ENCODE measurements at places on chromosomes 7 and 10.

- no peaks in the 10 kb centered on the region for H3K27me3 ChIP-seq
- no peak overlapping the region for H3K4me3 ChIP-seq
- H3K36me3 ChIP-seq, result no peaks in the 10 kb centered on the region
These were observed 22.3 kb downstream of the ADAMTS14 start for GRCh38 chr10:70694418-70695141.

- peaks cover 42% of the 10 kb centered on the region for H3K4me1 ChIP-seq
- DNase-seq, result no peak
- H3K27ac ChIP-seq, result peak overlapping the region; percentile 93
- no peaks in the 10 kb centered on the region for H3K36me3 ChIP-seq
- H3K27me3 ChIP-seq, result no peaks in the 10 kb centered on the region
These were observed 25.1 kb downstream of the PRKAG2 start for GRCh38 chr7:151851782-151852181.

DNA sequence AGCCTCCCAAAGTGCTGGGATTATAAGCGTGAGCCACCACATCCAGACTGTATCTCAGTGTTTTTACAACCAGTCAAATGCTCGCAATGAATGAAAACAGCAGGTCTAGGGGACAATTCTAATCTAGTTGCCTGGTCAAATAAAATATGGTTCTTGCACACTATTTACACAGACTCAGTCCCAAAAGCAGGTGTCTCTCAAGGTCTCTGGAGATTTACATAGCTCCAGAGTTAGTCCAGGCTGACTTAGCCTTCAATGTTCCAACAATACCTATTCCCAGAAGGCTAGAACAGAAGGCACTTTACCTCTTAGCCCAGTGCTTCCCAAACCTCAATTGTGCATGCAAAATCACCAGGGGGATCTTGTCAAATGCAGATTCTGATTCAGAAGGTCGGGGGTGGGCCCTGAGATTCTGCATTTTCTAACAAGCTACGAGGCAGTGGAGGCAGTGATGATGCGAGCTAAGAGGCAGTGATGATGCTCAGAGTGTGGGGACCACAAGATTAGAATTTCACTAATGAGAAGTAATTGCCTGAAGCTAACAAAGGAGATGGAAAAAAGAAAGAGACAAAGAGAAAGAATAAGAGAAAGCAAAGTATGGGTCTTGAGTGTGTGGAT lies 6.4 kb downstream of the KIAA1549 start:
- H3K4me3 ChIP-seq, result no peak overlapping the region
- no peak overlapping the region for H3K27ac ChIP-seq
- H3K4me1 ChIP-seq, result no peaks in the 10 kb centered on the region
- H3K36me3 ChIP-seq, result no peaks in the 10 kb centered on the region
- DNase-seq, result no peak
- peaks cover 22% of the 10 kb centered on the region for H3K27me3 ChIP-seq

- peaks cover 1% of the 10 kb centered on the region for H3K27me3 ChIP-seq
- peaks cover 6% of the 10 kb centered on the region for H3K4me1 ChIP-seq
- no peaks in the 10 kb centered on the region for H3K36me3 ChIP-seq
- H3K27ac ChIP-seq, result no peak overlapping the region
- no peak overlapping the region for H3K4me3 ChIP-seq
- DNase-seq, result no peak
These were observed 82.6 kb upstream of the ZMIZ1 start for GRCh38 chr10:78985973-78986818.

GRCh38 chr10:114780577-114781184 lies 40.9 kb upstream of the FHIP2A start:
- no peaks in the 10 kb centered on the region for H3K36me3 ChIP-seq
- no peak overlapping the region for H3K4me3 ChIP-seq
- DNase-seq, result no peak
- H3K4me1 ChIP-seq, result no peaks in the 10 kb centered on the region

GRCh38 chr7:108525327-108525984 lies 479 bp downstream of the PNPLA8 start:
- peak overlapping the region; percentile 100 for H3K4me3 ChIP-seq
- H3K36me3 ChIP-seq, result peaks cover 18% of the 10 kb centered on the region
- peak overlapping the region; percentile 98 for H3K27ac ChIP-seq
- DNase-seq, result no peak
- no peaks in the 10 kb centered on the region for H3K27me3 ChIP-seq
- peaks cover 54% of the 10 kb centered on the region for H3K4me1 ChIP-seq

DNA sequence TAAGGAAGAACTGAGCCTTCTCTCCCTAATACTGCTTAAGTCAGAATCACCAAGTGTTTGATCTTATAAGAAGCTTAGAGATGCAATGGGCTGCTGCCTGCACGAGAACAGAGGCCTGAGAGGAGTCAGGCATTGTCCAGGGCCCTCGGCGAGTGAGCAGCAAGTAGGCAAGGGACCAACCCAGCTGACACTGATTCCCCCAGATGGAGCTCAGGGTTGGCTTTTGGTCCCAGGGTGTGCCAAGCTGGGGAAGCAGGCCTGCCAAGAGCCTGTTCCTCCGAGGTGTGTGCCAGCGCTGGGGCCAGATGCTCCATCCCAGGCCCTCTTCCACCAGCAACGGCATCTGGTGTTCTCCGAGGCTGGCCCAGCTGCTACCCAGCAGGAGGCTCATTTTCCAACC lies 222.0 kb upstream of the ZMIZ1 start:
- H3K36me3 ChIP-seq, result peaks cover 1% of the 10 kb centered on the region
- peaks cover 13% of the 10 kb centered on the region for H3K27me3 ChIP-seq
- no peak for DNase-seq
- H3K4me3 ChIP-seq, result no peak overlapping the region
- H3K4me1 ChIP-seq, result no peaks in the 10 kb centered on the region

GRCh38 chr7:50421043-50421442 lies 29.1 kb downstream of the FIGNL1 start:
- H3K27ac ChIP-seq, result no peak overlapping the region
- no peaks in the 10 kb centered on the region for H3K27me3 ChIP-seq
- DNase-seq, result no peak

DNA sequence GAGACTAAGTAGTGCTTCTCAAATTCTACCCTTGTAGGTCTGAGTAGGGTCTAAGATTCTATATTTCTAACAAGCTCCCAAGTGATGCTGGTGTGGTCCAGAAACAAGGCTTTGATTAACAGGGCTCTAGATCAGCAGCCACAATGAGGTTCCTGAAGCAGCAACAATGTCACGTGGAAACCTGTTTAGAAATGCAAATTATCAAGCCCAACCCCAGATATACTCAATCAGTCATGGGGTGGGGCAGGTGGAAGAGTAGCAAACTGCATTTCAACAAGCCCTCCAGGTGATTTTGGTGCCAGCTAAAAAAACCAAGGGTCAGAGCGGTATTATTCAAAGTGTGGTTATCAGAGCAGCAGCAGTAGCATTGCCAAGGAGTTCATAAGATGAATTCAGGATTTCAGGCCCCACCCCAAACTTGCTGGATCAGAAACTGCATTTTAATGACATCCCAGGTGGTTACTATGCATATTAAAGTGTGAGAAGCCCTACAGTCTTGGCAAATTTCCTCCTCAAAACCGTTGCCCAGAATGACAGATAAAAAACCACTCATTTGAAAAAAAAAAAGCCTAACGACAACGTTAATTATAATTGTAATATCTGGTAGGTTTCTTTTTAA lies 199.2 kb downstream of the AHR start:
- no peak for DNase-seq
- H3K27ac ChIP-seq, result no peak overlapping the region
- H3K4me1 ChIP-seq, result no peaks in the 10 kb centered on the region
- H3K4me3 ChIP-seq, result no peak overlapping the region
- no peaks in the 10 kb centered on the region for H3K27me3 ChIP-seq

DNA sequence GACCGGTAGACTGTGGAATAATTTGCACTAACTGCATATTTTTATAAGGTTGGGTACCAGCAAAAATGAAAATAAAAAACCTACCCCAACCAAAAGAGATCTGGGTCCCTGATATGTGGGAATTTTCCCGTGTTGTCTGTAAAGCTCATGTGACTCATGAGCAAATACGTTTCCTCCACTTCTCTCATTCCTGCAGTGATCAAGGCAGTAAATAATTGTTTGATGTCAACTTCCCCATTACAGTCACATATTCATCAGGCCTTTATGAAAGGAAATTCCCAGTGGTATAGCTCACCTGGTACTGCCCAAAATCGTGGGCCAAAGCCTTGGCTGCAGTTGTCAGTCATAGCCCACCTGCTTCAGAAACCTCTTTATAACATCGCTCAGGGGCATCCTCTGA lies 166.0 kb upstream of the ANK3 start:
- no peaks in the 10 kb centered on the region for H3K27me3 ChIP-seq
- no peak overlapping the region for H3K4me3 ChIP-seq
- peaks cover 6% of the 10 kb centered on the region for H3K36me3 ChIP-seq
- no peak overlapping the region for H3K27ac ChIP-seq
- H3K4me1 ChIP-seq, result no peaks in the 10 kb centered on the region

GRCh38 chr10:58115218-58116050 lies 152.3 kb downstream of the IPMK start:
- DNase-seq, result no peak
- peaks cover 7% of the 10 kb centered on the region for H3K27me3 ChIP-seq
- H3K27ac ChIP-seq, result no peak overlapping the region
- H3K36me3 ChIP-seq, result no peaks in the 10 kb centered on the region
- H3K4me3 ChIP-seq, result no peak overlapping the region

GRCh38 chr10:86648704-86649427 lies 5.5 kb upstream of the OPN4 start:
- no peak for DNase-seq
- H3K27ac ChIP-seq, result no peak overlapping the region
- H3K4me3 ChIP-seq, result no peak overlapping the region

DNA sequence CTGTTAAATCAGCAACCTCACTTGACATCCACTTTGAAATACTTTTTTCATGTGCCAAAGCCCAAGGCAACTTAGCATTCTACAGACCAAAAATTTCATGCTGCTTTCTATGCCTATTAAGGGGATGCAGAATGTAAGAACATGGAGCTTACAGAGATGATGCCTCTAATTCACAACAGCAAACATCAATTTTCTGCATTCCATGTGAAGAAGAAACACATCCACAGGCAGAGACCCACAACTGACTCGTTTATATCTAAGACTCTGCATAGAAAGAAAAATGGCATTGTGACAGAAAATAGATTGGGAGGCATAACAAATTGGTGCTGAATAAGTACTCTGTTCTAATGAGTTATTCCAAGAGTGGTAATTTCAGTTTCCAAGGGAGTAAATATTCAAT lies 107.6 kb downstream of the SGMS1 start:
- peaks cover 13% of the 10 kb centered on the region for H3K4me1 ChIP-seq
- peaks cover 12% of the 10 kb centered on the region for H3K36me3 ChIP-seq
- DNase-seq, result no peak

- no peaks in the 10 kb centered on the region for H3K27me3 ChIP-seq
- no peaks in the 10 kb centered on the region for H3K4me1 ChIP-seq
- DNase-seq, result no peak
- H3K27ac ChIP-seq, result no peak overlapping the region
These were observed 159.8 kb upstream of the MTPN start for GRCh38 chr7:136136906-136137454.

DNA sequence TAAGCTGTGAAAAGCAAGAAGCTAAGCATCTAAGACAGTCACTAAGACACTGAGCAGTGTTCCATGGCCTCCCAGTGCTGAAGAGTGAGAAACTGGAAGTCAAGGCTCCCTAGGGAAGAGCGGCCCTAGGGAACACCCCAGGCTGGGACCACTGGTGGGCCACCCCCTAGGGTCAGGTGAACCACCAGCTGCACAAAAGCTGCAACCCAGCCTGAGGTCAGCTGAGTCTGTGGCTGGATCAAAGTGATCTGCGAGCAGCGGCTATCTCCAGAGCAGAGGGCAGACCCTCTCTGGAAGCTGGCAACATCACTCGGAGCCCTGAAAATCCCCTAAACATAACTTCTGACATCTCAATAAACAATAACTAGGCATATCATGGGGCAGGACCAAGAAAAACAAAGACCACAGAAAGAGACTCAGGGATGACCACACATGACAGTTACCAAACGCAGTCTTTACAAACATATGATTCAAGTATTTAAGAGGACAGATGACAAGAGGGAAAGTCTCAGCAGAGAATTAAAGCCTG lies 125.8 kb downstream of the DLG5 start:
- no peak for DNase-seq
- no peaks in the 10 kb centered on the region for H3K27me3 ChIP-seq
- H3K4me1 ChIP-seq, result no peaks in the 10 kb centered on the region
- H3K36me3 ChIP-seq, result no peaks in the 10 kb centered on the region

DNA sequence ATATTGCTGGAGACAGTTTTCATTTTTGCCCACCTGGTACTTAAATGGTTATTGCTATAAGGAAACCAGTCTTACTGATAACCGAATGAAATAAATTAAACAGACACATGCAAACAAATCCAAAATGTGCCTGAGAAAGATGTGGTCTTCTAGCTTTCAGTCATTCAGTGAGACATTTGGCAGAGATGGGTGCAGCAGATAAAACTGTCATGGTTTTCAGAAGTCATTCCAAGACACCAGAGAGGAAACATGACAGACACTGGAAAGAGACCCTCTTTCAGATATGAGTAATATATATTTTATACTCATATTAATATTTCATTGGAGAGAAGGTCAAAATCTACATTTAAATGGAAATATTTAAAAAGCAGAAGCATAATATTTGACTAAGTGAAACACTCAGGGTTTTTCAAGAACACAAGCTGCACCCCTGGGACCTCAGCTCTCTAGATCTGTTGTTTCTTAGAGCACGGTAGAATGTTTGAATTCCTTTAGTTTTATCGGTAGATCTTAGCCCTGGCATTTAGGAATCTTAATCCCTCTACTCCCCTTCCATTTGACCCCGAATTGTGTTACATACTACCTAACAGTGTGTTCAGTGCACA lies 246.1 kb downstream of the AUTS2 start:
- peaks cover 5% of the 10 kb centered on the region for H3K36me3 ChIP-seq
- no peak overlapping the region for H3K27ac ChIP-seq
- peaks cover 65% of the 10 kb centered on the region for H3K4me1 ChIP-seq
- peak overlapping the region; percentile 52 for H3K4me3 ChIP-seq
- H3K27me3 ChIP-seq, result no peaks in the 10 kb centered on the region
- DNase-seq, result no peak

- H3K4me3 ChIP-seq, result no peak overlapping the region
- H3K27me3 ChIP-seq, result no peaks in the 10 kb centered on the region
- peaks cover 44% of the 10 kb centered on the region for H3K4me1 ChIP-seq
These were observed 72.8 kb downstream of the CCNY start for GRCh38 chr10:35409094-35409582.

- no peaks in the 10 kb centered on the region for H3K4me1 ChIP-seq
- H3K27ac ChIP-seq, result no peak overlapping the region
- no peaks in the 10 kb centered on the region for H3K36me3 ChIP-seq
- no peaks in the 10 kb centered on the region for H3K27me3 ChIP-seq
- no peak overlapping the region for H3K4me3 ChIP-seq
These were observed 879.5 kb downstream of the SORCS1 start for GRCh38 chr10:106284802-106285587.

DNA sequence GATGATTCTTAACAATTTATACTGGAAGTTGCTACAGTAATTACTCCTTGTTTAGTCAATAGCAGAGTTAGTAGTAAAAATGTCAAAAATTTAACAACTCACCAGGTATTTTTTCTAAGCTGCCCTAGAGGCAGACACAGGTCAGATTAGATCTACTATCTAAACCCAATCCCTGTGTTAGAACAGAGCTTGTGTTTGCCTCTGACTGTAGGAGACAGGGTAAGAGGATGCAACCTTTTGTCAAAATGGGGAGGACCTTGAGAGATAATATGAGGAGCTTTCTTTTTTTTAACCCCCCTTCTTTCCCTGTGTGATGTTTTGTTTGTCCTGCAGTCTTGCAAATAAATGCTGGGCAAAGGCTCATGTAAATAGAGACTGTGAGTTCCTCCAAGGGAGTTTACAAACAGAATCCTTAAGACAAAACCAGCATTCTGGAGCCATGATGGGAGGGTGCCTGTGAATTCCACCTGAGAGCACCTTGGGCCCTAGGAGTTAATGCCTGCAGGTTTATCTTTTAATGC lies 353.1 kb downstream of the GATA3 start:
- H3K4me3 ChIP-seq, result no peak overlapping the region
- no peak for DNase-seq
- H3K27me3 ChIP-seq, result no peaks in the 10 kb centered on the region
- no peak overlapping the region for H3K27ac ChIP-seq

Data from naive B cell (primary cell).